ENCODE measurements at places on chromosomes 4 and X. TPM values are rescaled to one million over a fixed set of nuclear protein-coding genes. Genes with fewer than 3 reads are reported as not detected.

The CENPE gene
- 0.51 TPM for total RNA-seq

The CABS1 gene
- total RNA-seq = not detected

The SPANXA1 gene
- not detected for total RNA-seq

The KCND1 gene
- total RNA-seq = 0.68 TPM

The C4orf36 gene
- total RNA-seq = 0.78 TPM

The ENPP6 gene
- 0.11 TPM for total RNA-seq
